Spinal cord (tissue), 10 donors: ENCODE measurements at places on chromosomes 2 and 18.

GRCh38 chr2:180368881-180369280 is 361.8 kb upstream of the CWC22 start:
- no peak for DNase-seq

GRCh38 chr2:206488053-206488452 is 44.7 kb downstream of the ADAM23 start:
- DNase-seq: no peak

- DNase-seq: no peak
Measured at GRCh38 chr18:3603421-3604234, 153.7 kb downstream of the TGIF1 start.

DNA sequence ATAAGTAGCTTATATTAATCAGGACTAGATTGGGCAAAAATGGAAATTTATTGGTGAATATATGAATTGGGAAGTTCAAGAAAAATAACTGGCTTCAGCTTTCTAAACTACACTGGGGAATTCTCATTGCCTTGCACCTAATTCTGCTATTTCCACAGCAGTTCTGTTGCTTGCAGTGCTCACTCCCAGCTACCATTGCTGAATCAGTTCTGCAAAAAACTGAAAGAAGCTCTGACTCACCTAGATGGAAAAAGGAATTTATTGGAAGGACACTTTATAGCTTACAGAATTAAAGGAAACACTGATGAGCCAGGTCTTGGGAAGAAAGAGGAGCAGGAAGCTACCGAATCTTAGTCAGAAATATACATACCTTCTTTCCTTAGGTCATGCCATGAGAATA is 60.3 kb upstream of the ACVR1 start:
- no peak for DNase-seq

- no peak for DNase-seq
Measured at GRCh38 chr2:181895818-181896217, 4.3 kb downstream of the ITPRID2 start.

DNA sequence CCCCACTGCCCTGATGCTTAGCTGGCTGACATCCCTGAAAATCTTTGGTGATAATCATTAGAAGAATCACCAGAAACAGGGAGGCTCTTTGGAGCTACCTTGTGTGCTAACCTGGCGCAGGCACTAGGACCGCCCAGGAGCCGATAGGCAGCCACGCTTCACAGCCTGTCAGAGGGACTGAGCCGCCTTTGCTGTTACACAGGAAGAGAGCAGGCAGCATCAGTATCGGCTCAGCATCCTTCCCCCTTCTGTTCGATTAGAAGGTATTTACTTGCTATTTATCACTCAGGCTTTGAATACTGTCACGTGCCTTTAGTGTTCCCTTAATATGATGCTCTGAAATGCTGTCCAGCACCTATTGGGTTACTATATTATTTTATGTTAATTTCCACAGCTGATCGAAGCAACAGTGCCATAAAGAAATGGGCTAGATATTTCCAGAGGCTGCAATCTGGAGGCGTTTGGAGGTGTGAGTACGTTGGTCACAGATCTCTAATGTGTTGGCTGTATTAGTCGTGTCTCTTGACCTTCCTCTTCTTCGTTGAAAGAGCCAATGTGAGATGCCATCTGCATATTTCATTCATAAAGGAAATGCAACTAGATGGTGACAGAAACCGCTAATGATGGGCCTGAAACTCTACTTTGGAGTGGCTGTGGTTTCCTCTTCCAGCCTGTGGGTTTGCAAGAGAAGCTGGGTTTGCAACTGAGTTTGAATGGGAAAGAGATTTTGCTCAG is 110.4 kb upstream of the RAB27B start:
- peak; percentile 54 for DNase-seq

DNA sequence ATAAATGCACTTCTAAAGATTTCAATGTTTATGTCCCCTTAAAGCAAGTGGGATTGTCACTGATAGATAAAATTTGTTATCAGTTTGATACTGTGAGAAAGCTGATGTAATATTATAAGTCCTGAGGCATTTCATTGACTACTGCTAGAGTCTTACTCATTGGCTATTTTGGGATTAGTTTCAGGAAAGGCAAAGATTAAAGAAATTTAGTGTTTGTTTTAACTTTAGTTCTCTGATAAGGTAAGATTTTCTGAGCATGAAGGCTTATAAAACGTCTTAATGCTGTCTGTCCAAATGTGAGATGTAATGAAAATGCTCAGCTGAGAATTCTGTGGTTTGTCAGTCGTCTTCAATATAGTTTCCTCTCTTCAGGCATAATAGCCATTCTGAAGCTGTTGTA is 886.4 kb upstream of the CDH2 start:
- no peak for DNase-seq

DNA sequence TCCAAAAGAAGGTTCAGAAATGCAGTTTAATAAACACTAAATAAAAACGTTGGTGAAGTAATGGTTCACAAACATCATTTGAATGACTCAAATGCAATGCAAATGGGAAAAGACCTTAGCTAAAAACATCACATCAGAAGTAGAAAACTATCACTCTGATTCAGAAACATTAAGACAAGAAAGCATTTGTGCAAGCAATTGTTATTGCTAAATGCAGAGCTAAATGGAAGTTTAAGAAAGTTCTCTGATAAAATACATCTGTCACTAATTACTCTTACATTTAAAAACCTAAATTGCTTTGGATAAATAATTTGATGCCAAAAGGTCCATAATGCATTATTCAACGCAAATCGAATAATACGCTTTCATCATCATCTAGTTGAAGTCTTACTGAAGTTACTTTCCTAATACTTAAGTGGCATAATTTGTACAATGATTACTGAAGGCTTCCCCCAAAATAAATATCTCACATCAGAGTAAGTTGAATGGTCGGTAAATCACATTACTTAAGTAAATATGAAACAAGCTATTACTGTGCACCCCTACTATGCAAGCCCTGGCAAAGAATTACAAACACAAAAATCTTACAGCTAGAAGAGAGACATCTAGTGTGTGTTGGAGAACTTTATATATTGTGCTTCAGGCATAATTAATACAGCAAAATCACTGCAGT is 105.7 kb upstream of the KCTD1 start:
- peak; percentile 16 for DNase-seq

DNA sequence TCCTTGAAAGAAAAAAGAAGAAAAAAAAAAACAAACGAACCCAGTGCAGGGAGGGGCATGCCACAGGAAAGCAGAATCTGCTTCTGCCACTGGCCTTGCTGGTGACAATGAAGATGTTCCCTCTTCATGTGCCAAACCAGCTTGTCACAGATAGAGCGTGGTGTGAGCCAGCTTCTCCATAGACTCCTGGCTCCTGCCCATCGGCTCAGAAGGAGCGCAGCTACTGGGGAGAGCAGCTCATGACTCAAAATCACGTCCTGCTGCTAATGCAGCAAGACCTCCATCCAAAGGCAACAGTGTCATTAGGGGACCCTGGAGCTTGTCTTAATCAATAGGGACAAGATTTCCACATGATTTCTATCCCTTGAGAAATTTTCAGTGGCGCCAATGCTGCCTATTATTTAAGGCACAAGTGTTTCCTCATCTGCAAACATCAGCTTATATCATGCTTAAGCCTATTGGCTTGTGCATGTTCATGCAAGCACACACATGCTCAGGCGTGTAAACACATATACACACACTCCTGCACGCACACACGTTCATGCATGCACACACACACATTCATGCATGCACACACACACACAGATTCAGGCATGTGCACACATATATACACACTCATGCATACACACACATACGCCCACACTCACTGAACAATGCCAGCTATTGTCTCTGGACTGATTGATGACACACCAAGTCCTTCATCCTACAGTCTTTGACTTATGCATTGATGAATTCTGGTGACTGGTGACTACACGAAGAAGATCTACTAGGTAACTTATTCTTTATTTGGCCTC is 682.0 kb upstream of the ID2 start:
- no peak for DNase-seq

DNA sequence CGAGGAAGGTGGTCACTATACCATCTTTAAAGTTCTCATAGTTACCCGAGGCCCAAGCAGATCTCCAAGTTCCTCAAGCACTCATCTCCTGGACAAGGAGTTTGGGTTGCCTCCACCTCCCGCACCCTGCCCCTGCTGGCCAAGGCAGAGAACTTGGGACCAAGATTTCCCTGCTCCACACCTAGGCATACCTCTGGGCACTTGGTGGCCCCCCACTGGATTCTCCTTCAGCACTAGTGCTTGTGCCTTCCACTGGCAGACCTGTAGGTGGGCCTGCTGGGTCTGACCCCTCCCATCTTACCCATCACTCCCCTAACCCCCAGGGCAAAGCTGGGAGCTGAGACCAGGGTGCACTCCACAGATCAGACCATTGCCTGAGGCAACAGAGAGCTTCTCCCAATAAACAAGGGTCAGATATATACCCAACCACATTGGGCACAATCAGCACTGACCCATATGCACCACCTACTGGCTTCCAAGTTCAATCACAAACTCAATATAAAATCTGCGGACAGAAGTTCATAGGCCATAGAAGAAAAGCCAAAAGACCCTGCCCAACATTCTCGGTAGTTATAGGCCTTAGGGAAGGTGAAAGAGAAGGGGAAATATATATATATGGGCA is 244.2 kb downstream of the EXOC6B start:
- DNase-seq: no peak

DNA sequence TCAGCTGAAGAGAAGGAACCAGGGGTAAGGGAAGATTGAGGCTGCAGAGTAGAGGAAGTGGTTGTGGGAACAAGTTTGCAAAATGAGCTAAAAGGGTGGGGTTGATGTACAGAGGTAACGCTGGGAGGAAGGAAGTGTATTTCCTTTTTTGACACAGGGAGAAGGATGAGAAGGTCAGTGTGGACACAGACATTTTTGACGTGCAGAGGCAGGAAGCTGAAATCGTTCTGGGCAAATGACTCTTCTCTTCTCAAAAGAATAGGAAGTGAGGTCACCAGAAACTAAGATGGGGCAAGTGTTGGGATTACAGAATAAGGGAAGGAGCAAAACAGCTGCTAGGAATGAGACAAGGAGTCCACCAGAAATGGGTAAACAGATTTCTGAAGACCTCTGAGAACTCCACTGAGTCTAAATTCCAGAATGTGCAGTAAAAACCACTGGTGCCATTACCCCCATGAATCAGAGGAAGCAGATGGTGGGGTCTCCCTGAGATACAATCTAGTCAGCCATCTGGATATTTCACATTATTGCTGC is 20.0 kb upstream of the RNF149 start:
- no peak for DNase-seq

DNA sequence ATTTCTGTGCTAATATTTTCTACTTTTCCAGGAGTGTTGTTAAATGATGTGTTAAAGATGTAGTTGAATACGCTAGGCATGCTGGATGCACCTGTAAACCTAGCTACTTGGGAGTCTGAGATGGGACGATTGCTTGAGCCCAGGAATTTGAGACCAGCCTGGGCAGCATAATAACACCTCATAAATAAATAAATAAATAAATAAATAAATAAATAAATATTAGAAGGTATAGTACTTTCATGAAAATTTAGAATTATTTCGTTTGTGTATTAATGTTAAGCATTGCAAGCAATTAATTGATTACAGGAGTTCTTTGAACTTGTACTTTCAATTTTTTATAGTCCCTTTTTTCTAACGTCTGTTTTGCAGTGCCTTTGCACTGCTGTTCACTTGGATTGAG is 137.2 kb downstream of the ATP9B start:
- DNase-seq: no peak

DNA sequence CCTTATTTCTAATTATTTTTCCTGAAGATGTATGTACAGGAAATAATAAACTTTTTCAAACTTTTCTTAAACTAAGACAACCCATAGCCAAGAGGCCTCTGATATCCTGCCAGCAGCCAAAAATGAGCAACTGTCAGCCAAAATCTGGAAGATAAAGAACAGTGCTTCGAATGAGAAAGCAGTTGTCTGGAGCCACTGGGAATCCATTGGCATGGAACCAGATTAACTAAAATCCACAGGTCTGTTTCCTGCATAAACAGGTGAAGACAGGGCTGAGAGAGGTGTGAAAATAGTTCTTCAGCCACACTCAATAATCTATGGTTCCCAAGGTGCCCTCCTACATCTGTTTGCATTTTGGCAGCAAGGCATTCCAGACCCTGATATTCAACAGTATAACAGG is 1076.7 kb upstream of the PIK3C3 start:
- DNase-seq: no peak

DNA sequence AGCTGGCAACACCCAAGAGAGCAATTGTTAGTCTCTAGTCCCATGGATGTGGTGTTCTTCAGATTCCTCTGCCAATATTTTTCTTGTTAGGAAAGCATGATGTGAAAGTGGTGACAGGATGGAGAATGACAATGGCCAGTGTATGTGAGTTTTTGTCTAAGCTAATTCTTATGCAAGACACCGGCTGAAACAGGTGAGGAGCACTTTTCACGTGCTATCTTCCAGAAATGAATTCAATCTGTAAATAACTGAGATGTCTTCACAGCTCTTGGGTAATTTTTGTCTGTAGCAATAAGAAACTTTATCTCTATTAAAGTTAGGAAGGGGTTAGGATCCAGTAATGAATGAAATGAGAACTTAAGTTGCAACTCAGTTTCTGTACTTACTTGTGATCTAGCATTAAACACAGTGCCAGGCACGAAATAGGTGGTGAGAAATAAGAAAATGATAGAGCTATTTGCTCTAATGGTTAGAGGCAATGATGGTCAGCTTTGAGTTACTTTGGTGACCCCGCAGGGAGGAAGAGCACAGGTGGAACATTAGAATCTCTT is 676 bp upstream of the AGPS start:
- DNase-seq: no peak

DNA sequence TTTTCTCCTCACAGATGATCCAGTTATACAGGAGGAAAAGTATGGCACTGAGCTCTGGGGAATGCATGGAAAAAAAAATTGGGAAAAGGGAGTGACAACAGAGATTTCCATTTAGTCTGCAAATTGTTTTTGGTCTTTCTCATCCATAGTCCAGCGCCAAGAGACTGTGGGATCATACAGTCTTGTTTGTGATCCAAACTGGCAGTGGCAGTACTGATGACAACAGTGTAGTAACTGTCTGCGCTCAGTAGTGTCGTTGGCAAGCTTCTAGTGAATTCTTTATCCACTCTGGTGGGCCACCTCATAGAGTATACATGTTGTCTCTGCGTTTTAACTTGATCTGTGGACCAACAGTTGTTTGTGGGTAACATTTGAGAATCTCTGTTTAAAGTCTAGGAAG is 37.9 kb downstream of the GALNT1 start:
- DNase-seq: peak; percentile 66
